Muscle of leg (tissue), 16 donors: ENCODE measurements at places on chromosomes 2 and 18.
A peak's percentile ranks its signal among the peaks of the same experiment; 100 is the strongest.

- H3K4me3 ChIP-seq, result no peak overlapping the region
- peaks cover 48% of the 10 kb centered on the region for H3K4me1 ChIP-seq
- peaks cover 4% of the 10 kb centered on the region for H3K27me3 ChIP-seq
- H3K36me3 ChIP-seq, result no peaks in the 10 kb centered on the region
- H3K27ac ChIP-seq, result no peak overlapping the region
These were observed 29.1 kb downstream of the HPCAL1 start for GRCh38 chr2:10331702-10332401.

GRCh38 chr2:26325851-26326250 lies 20.1 kb upstream of the SELENOI start:
- no peak overlapping the region for H3K4me3 ChIP-seq
- no peaks in the 10 kb centered on the region for H3K27me3 ChIP-seq
- H3K36me3 ChIP-seq, result no peaks in the 10 kb centered on the region
- peaks cover 3% of the 10 kb centered on the region for H3K4me1 ChIP-seq

DNA sequence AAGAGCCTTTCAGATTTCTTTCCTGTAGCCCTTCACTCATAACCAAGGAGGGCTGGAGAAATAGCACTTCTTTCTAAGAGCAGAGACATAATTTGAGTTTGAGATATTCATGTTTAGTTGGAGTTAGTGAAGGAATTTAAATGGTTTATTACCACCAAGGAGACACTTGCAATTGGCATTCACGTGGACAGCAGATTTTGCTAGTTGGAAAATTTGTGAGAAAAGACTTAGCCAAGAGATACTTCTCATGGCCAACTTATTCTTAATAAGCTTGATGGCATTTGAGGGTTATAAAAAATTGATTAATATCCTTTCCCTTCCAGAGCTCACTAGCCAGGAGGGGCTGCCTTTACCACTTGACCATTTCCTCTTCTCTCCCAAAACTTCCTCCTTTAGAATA lies 518.7 kb downstream of the TNS1 start:
- no peaks in the 10 kb centered on the region for H3K36me3 ChIP-seq
- no peak for DNase-seq
- H3K27ac ChIP-seq, result no peak overlapping the region
- no peak overlapping the region for H3K4me3 ChIP-seq
- H3K4me1 ChIP-seq, result no peaks in the 10 kb centered on the region

DNA sequence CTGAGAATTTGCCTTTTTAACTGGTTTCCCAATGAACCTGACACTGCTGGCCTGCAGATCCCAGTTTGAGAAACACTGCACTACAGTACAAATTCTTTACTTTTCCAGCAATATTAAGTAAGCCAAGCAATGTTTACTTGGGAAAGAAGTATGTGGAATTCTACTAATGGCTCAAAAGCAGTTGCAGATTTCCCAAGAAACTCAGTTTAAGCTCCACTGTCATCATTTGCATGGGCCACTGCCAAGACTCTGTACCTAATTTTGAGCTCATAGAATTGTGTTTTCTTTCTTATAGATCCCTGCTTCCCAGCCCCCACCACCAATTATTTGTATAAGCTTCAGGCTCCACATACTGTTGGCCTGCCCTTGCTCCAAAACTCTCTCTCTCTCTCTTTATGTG lies 676.1 kb downstream of the RNF144A start:
- no peaks in the 10 kb centered on the region for H3K36me3 ChIP-seq
- H3K27me3 ChIP-seq, result no peaks in the 10 kb centered on the region
- DNase-seq, result peak; percentile 31
- no peak overlapping the region for H3K4me3 ChIP-seq
- no peaks in the 10 kb centered on the region for H3K4me1 ChIP-seq

DNA sequence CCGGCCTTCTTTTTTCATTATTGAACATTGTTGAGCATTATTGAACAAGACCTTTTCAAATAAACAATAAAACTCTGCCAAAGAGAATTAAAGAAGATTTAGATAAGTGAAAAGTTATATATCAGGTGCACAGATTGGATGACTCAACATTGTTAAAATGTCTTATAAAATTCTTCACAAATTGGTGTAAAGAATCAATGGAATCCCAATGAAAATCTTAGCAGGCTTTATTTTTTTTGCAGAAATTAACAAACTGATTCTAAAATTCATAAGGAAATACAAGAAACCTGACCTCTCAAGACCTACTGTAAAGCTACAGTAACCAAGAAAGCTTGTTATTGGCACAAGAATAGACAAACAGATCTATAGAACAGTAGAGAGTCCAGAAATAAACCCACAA lies 70.3 kb downstream of the LAMA1 start:
- H3K36me3 ChIP-seq, result no peaks in the 10 kb centered on the region
- DNase-seq, result no peak
- H3K27ac ChIP-seq, result no peak overlapping the region
- no peak overlapping the region for H3K4me3 ChIP-seq

DNA sequence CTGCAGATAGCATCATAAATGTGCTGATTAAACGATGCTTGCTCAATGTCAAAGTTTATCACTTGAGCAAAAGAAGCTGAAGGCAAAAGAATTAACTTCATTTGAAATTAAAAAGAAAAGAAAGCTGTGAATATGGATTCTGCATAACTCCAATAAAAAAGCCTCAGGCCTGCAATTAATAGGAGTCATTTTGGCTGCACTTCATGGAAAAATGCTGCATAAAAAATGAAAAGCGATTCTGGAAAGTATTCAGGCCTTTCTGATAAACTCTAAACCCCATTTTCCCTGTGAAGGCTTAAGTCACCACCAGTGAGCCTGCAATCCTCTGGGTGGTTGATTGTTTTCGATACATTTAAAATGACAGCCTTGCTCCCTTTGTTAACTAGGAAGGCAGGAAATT lies 1793.4 kb downstream of the SUCLG1 start:
- H3K4me1 ChIP-seq, result no peaks in the 10 kb centered on the region
- DNase-seq, result peak; percentile 22
- H3K27ac ChIP-seq, result no peak overlapping the region
- no peaks in the 10 kb centered on the region for H3K27me3 ChIP-seq
- H3K4me3 ChIP-seq, result no peak overlapping the region

DNA sequence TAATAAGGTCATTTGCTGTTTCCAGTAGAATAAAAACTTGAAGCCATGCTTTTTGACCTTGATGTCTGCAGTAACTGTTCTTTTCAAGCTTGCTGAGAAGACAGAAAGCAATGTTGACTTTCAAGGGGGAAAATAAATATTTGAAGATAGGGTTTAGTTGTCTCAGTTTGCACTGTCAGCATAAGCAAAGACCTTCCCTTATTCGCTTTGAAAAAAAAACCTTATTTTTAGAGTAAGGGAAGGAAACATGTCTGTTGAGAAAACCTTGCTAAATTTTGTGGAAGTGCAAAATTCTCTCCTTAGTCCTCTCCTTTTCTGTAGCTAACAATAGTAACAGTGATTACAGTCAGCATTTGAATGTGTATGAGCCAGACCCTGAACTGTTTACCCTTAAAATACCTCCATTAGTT lies 43.1 kb downstream of the MAP4K4 start:
- peaks cover 19% of the 10 kb centered on the region for H3K4me1 ChIP-seq
- H3K27me3 ChIP-seq, result no peaks in the 10 kb centered on the region
- H3K27ac ChIP-seq, result no peak overlapping the region

DNA sequence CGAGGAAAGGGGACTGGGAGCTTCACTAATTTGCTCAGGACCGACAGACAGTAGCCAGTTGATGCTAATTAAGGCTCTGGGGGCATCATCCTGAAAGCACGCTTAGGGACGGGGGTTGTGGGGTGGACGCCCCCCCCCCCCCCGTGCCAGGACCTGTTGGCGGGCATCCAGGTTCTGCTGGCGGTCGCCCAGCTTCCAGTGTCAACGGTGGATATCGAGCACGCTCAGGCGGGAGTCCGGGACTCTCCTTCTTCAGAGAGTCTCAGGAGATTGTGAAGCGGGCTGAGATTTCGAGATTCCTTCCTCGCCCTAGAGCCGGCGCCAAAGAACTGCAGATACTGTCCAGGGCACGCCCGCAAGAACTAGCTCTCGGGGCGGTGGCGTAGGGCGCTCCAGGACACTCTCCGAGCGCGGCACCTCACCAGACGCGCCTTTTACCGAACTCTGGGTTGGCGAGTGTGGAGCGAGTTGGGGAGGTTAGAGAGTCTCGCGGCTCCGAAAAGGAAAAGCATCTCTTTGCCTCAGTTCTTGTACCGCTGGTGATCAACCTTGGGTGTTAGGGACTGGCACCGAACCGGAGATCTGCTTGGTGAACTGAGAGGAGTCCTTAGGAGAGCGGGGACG lies 5.6 kb downstream of the RAX start:
- no peak overlapping the region for H3K4me3 ChIP-seq
- no peak for DNase-seq
- no peak overlapping the region for H3K27ac ChIP-seq
- H3K4me1 ChIP-seq, result peaks cover 20% of the 10 kb centered on the region
- H3K36me3 ChIP-seq, result no peaks in the 10 kb centered on the region

GRCh38 chr18:3541549-3542386 lies 91.8 kb downstream of the TGIF1 start:
- no peaks in the 10 kb centered on the region for H3K36me3 ChIP-seq
- DNase-seq, result no peak
- peaks cover 16% of the 10 kb centered on the region for H3K4me1 ChIP-seq
- no peak overlapping the region for H3K4me3 ChIP-seq
- H3K27me3 ChIP-seq, result no peaks in the 10 kb centered on the region
